ENCODE measurements at places on chromosomes 3 and 15.

GRCh38 chr15:66707310-66708082 is 5.5 kb downstream of the SMAD6 start:
- DNase-seq = peak; percentile 94

GRCh38 chr15:54410481-54410880 is 432.2 kb downstream of the UNC13C start:
- DNase-seq = no peak

DNA sequence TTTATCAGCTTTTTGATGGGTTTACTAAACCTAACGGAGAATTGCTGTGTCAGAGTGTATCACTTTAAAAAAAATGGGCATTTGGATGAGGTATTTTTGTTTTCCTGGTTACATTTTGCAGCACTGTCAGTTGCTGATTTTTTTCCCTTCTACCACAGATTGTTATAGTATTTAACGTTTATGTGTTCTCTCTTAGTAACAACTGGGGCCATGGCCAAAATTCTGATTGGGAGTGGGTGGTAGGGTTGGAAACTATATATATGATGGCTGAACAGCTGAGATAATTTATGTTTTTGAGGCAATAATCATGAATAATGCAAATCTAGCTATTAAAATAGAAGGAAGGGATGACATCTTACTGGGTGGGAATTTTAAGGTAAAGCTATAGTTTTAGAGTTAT is 229.4 kb upstream of the SUCLG2 start:
- DNase-seq = no peak

GRCh38 chr15:34810443-34811129 is 15.2 kb upstream of the ACTC1 start:
- DNase-seq = peak; percentile 96

DNA sequence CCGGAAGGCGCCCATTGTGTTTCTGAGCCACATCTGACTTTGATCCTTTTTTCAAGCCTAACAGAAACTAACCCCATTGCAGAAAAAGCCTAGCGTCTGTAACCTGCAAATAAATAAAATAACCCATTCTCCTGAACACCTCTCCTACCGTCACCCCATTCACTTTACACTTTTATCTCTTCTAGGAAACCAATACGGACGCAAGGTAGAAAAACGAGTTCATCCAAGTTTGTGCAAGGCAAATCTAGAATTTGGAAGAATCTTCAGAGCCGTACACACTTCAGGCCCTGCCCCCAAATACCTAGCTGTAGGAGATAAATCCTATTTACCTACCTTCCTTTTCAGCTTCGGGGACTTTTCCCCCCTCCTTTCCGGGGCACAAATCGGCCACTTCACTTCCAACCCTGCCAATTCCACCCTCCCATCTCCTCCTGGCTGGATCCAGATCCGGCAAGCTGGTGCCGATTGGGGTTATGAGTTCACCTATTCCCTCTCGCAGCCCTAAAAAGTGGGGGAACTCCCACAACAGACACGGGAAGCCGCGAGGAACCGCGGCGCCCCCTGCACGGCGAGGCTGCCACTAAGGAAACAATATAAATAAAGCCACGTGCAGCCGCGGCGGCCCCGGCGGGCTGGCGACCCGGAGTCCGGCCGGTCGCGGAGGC is 987 bp downstream of the PRTG start:
- no peak for DNase-seq

GRCh38 chr15:39922462-39923092 is 2.5 kb upstream of the GPR176 start:
- no peak for DNase-seq

DNA sequence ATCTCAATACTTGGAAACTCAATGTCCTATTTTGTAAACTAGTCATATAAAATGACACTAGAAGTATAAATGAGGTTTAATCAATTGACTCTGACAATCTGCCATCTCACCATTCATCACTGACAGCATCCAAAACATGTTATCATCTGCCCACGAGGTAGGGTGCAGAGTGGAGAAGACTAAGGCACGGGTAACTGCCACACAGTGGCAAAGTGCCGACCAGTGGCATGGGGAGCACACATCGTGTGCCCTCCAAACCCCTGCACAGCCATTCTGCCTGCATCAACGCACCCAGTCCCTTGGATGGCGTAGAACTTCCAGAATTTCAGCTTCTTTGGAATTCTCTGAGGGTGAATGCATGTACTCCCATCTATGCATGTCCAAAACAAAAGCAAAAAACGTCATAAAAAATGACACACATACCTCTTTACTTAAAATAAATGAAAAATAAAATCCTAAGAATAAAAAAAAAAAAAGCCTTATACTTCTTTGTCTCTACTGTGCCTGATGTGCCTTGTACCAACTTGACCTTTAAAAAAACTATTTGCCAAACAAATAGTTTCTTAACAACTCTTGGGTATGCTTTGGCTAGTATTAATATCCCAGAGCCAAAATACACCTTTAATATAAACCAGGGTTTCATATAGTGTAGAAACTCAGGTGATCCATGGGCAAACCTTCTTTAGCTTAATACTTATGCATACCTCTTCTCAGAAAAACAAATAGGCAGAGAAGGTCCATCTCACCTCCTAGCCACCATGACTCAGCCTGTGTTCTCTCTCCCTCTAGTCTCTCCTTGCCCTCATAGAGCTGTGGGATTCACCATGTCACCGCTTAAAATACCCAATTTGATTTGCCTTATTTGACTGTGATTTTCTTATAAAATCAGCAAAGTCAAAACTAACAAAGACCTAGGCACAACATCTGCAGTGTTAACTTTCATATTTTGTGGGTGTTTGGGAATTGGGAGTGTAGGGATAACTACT is 12.7 kb downstream of the CPOX start:
- no peak for DNase-seq

GRCh38 chr15:90178468-90179435 is 22.4 kb upstream of the SEMA4B start:
- no peak for DNase-seq

DNA sequence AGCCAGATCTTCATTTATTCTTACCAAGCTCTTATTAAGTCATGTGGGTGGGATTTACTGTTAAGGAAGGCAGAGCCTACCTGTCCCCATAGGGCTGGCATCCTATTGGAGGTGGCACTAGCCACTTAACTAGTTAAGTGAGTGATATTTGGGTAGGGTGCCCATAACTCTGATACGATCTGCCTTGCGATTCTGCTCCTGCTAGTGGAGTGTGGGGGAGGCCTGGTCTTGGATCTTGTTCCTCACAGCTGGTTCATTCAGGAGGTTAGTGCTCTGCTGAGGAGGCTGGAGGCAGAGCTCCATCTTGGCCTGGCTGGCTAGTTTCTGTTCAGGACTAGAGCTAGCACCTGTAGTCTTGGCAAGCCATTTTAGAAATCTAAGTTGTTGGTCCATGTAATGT is 9.3 kb downstream of the BAHD1 start:
- no peak for DNase-seq

DNA sequence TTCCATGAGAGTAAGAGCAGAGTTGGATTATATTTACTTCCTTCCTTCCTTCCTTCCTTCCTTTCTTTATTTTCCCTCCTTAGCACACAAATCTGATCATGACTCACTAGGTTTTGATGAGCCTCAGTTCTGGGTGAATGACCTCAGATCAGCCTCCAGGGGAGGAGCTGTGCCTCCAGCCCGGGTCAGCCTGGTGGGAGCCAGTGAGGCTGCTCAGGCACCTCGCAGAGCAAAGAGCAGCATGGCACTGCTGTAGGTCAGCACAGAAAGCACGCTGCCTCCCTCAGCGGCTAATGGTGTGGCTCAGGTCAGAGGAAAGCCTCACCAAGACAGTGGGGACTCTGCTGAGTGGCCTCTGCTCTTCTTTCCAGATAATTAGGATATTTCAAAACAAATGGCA is 108.5 kb downstream of the SYNPR start:
- peak; percentile 81 for DNase-seq
